ENCODE measurements at places on chromosomes 4 and X.

- no peak for DNase-seq
Measured at GRCh38 chrX:100969936-100970335, 428 bp downstream of the ARL13A start.

GRCh38 chrX:106952988-106953387 lies 32.8 kb downstream of the CLDN2 start:
- peak; percentile 53 for DNase-seq

- DNase-seq = peak; percentile 67
Measured at GRCh38 chr4:76305971-76306881, at the start of gene STBD1. Gene STBD1, plus strand, starts transcription at chr4:76306733. Its CDS starts 37 bp downstream, at chr4:76306770.

DNA sequence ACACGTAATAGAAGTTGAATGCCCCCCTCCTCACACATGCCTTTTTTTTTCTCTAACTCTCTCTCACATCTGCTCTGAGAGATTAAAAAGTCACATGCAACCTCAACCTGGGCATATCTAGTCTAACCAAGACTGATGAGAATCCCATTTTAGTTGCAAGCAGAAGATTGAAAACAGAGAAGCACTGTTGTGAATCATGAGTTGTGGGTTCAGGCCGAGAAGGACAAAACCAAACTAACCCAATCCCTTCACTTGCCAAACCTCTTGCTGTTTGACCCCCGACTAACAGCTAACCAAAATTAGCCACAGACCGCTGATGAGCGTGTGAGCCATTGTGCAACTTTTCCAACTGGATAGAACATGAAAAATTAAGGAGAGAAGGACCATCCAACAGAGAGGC lies 31.8 kb downstream of the CXCL1 start:
- peak; percentile 55 for DNase-seq

DNA sequence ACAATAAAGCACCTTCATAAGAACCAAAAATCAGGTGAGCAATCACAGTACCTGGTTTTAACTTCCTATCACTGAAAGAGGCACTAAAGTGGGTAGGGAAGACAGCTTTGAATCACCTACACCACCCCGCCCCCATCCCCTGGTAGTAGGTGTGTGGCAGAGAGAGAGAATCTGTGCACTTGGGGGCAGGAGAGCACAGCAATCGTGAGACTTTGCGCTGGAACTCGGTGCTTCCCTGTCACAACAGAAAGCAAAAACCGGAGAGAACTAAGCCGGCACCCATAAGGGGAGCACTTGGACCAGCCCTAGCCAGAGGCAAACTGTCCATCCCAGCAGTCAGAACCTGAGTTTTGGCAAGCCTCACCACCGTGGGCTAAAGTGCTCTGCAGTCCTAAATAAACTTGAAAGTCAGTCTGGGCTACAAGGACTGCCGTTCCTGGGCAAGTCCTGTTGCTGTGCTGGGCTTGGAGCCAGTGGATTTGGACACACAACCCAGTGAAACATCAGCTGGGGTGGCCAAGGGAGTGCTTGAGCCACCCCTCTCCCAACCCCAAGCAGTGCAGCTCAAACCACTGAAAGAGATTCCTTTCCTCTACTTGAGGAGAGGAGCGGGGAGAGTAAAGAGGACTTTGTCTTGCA lies 32.1 kb downstream of the NDUFB11 start:
- DNase-seq = no peak

DNA sequence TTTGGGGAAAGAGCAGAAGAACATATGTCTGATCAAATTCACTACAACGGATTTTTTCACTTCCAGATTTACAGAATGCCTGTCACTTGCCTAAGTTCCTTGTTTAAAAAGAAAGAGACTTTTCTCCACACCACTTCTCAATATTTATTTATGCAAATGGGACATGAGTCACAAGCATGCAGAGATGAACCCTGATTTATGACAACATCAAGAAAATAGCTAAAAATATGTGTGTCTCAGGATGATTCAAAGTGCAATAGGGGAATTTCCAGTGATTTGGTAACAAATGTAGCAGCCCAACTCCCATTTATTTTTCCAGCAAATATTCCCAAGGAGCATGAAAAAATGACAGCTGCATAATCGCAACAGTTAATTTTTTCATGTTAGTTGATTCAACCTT lies 180.4 kb upstream of the FAT1 start:
- peak; percentile 52 for DNase-seq

DNA sequence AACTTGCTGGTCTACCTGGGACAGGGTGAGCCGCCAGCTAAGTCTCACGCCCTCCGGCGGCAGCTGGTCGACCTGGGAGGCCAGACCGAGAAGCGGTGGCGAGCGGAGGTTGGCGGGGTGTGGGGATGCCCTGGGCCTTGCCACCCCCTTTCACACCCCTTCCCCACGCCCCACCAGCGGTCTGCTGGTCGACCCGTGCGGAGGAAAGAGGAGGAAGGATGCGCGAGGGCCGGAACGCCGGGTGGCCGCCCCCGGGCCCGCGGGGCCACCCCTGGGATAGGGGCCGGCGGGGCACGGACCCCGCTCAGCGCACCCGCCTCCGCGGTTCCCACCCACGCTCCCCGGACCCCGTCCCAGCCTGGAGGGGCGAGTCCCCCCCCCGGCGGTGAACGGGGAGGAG lies 28.3 kb upstream of the DCAF12L1 start:
- no peak for DNase-seq

Measured in cardiac fibroblast (primary cell).